ENCODE measurements at places on chromosomes 7 and 10.

DNA sequence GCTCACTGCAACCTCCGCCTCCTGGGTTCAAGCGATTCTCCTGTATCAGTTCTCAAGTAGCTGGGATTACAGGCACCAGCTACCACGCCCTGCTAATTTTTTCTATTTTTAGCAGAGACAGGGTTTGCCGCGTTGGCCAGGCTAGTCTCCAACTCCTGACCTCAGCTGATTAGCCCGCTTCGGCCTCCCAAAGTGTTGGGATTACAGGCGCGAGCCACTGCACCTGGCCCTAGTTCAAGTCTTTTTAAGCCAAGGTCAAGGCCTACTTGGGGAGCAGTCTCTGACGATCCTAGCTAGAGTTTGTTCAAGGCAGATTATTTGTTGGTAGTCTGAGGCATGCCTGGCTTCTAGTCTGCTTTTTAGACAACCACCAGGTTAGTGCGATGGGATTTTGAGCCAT lies 709.5 kb upstream of the COBL start:
- no peak for DNase-seq

DNA sequence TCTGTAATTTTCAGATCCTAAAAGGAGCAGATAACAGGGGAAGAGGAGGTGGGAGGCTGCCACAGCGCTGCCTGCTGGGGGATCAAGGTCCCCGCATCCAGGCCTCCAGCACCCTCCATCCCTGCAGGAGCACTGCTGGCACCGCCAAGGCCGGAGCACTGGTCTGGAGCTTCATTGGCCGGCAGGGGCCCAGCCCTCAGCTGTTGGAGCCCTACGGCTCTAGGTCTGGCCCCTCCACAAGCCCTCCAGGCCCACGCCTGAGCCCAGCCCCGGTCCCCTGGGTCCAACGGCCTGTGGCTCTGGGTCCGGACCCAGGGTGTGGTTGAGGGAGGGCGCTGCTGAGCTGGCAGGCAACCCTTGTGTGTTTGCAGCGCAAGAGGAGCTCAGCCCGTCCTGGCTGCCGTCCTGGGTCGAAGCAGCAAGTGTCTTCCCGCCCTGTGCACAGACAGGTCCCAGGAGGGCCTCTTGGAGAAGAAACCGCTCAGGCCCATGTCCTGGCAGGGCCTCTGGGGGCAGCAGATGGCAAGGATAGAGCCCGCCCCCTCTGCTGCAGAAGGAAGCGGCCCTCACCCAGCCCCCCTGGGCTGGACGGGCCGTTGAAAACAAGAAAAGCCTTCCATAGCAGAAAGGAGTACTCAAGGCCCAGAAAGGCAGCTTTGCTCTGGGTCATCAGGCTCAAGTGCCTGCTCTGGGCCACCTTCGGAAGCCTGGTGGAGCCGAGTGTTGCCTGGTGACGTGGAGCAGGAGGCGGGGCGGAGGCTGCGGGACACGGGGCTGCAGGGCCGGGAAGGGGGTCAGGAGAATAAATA lies 54.3 kb upstream of the TNRC18 start:
- DNase-seq = no peak

GRCh38 chr7:90599038-90599437 lies 2.9 kb downstream of the CDK14 start:
- no peak for DNase-seq

DNA sequence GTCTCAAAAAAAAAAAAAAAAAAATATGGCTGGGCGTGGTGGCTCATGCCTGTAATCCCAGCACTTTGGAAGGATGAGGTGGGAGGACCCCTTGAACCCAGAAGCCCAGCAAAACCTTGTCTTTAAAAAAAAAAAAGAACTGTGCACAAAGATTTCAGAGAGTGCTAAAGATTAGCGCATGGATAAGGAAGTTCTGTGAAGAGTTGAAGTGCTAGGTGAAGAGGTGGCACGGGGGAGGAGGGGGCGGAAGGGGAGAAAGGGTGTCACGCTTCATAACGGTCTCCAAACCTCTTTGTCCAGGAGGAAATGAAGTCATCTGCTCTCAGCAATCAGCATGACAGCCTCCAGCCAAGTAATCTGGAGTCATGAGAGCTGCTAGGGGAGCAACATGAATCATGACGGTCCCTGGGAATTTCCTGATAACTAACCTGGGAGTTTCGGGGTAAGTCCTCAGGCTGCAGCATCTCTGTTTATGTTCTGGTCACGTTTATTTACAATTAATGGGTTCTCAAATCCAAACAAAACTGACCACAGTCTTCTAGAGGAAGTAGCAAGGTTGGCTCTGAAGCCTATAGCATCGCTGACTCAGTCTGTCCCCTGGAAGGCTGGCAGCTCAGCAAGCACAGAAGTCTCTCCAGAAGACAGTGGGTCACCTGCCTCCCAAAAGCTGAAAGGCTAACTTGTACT lies 1.9 kb upstream of the PLAU start:
- DNase-seq = peak; percentile 60

GRCh38 chr7:42014625-42015618 lies 222.1 kb downstream of the GLI3 start:
- peak; percentile 73 for DNase-seq

- peak; percentile 94 for DNase-seq
Measured at GRCh38 chr7:33517191-33517590, 387.8 kb downstream of the BBS9 start.

DNA sequence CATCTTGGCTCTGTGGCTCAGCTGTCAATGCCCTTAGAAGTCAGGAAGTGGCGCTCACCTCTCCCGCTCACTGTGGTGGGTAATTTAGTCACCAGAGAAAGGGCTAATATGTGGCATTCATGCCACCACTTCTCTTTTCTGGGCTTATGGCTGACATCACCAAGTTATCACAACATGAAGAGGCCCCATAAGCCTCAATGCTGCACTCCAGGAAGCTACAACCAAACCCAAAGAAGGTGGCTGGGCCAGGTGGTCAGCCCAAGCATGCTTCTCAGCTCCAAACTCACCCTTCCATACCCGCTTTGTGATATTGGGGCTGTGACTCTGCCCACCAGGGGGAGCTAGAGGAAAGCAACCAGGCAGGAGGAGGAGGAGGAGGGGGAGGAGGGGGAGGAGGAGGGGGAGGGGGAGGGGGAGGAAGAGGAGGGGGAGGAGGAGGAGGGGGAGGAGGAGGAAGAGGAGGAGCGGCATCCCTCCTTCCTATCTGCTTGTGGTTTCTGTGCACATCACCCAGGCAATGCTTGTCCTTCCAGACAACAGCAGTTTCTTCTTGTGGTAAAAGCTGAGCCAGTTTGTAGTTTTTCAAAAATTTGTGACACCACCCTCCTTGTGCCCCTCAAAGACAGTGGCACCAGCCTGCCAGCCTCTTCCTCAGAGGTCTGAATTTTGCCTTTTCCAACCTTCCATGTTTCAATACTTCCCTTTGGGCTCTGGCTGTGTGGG lies 42.1 kb downstream of the CYP26A1 start:
- DNase-seq = peak; percentile 76

- DNase-seq = peak; percentile 88
Measured at GRCh38 chr10:73965890-73966768, 31.8 kb upstream of the VCL start.

DNA sequence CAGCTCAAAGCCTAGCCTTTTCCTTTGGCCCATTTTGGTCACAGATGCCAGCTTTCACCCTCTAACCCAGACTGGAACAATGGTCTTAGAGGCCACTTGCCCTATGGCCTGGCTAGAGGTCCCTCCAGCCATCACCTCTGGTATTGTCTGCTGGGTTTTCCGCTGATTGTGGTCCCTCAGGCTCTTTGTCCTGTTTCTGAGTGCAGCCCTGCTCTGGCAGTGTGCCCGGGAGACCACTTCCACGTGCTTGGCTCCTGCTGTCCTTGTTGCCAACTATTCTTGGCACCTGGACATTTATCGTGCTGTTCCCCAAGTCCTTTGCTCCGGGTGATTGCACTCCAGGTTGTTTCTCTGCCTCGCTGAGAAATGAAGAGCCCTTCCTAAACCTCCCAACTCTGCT lies 53.3 kb upstream of the FAM180A start:
- no peak for DNase-seq

DNA sequence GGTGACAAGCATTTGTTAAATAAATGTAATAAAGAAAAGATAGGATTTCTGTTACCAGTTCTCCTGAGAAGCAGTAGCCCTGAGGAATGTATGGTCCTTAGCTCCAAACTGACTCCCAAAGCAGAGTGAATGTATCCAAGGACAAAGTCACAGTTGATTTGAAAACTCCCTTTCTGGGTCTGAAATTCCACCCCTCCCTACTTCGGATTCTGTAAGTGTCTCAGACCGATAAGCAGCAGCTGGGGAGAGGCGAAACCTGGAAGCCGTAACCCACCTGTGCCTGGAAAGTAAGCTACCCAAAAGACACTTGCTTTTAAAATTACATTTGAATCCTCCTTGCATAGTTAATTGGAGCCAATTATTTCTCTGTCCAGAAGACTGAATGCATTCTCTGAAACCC lies 122.9 kb upstream of the FRMD4A start:
- DNase-seq = no peak

- DNase-seq = no peak
Measured at GRCh38 chr10:35495521-35496119, 109.5 kb upstream of the GJD4 start.

GRCh38 chr10:17025444-17026295 lies 103.9 kb downstream of the CUBN start:
- DNase-seq = peak; percentile 52

DNA sequence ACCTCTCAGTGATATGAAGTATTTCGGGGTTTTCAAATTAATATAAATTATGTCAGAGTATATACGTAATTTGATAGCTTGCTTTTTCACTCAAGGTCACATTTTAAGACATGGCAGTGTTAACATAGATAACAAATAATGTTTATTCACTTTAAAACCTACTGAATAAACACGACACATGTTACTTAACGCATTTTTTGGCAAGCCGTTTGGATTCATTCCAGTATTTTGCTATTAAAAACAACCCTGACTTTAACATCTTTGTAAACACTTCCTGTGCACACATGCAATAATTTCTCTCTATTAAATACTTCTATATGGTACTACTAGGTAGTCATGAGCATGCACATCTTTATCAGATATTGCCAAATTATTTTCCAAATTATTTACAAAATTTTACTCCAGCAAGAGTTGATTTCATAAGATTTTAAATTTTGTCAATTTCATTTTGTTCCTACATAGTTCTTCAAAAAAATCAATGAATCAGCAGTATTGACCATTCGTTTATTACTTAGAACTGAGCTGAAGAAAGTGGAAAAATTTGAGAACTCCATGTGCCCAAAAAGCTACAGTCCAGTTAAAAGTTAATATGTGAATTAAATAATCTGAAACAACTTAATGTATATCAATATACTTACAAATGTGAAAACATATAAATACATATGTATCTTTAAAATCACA lies 26.8 kb upstream of the THSD7A start:
- no peak for DNase-seq

DNA sequence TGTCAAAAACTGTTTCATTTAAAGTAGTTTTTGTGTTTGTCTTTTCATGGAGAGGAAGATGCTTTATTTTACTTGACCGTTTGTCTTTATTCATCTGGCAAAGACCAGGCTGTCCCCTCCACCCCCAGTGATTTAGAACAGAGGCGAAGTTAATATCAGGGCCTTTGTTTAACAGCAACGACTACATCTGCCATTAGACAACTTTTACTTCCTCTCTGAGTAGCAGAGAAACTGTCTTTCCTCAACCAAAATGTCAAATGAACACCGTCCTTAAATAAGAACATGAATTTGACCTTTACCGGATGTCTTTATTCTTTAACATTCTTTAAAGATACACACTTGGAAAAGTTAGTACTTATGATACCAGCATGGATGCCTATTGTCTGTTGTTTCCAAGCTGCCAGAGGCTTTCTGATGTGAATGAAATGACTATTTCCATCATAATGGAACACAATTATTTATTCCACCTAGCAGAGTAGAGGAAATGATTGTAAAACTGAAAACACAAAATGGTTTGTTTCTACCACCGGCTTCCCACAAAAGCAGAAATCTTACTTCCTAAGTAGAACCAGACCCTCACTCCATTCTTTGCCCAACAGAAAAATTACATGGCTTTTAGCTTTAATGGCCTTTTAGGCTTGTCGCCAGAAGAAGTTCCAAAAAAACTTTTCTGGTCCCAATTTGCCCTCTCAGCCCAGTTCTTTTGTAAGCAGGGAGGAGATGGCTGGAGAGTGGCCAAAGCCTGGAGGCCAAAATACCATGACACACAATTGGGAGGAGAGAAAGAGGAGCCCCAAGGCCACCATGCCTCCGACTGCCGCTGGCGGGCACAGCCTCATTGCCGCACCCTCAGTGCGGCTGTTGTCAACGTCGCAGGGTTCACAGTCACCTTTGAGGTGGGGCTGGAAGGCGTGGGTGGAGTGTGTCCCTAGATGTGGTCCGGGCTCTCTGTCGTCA lies 168.5 kb downstream of the TEX36 start:
- peak; percentile 87 for DNase-seq

DNA sequence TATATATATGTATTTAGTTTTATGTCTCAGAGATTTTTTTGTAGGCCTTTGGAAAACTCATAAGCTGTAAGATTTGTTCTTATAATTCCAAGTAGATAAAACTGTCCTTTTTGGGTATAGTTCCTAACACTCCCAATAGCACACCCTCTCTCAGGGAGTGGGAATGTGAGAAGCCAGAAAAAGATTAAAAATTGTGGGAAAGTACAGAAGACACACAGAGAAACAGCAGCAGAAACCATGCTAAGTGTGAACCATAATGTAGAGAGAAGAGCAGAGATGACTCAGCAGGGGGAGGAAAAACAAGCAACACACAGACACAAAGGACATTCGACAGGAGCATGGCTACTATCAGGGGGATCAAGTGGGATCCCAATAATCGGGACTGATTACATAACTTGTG lies 401.6 kb downstream of the MAGI2 start:
- DNase-seq = no peak

- peak; percentile 82 for DNase-seq
Measured at GRCh38 chr10:46106410-46107255, 60.6 kb upstream of the MSMB start.

GRCh38 chr7:51046482-51046881 lies 263.8 kb upstream of the GRB10 start:
- no peak for DNase-seq

DNA sequence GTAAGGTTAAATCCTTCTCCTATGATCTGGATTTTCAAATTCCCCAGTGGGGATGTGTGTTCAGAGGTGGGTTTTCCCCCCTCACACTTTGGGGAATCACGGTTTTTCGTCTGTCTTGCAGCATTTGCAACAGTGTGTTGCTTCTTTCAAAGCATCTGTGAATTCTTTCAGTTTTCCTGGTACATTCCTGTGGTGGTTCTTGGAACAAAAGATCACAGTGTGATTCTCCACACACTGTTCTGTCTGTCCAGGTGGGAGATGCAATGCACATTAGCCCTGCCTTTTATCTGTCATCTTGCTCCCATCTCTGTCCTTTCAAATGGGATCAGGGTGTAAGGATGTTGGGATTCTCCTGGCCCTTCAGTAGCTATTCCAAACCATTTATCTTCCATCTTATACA lies 11.8 kb downstream of the AGK start:
- DNase-seq = no peak

- no peak for DNase-seq
Measured at GRCh38 chr10:53361281-53361680, 588.7 kb upstream of the MBL2 start.

GRCh38 chr7:11818281-11818680 lies 13.7 kb downstream of the THSD7A start:
- DNase-seq = no peak
